ENCODE measurements at places on chromosomes 16 and 17.

GRCh38 chr17:80694085-80694991, 149.7 kb downstream of the RPTOR start:
- DNase-seq, result no peak

GRCh38 chr16:74019612-74020011, 277.0 kb upstream of the PSMD7 start:
- DNase-seq, result no peak

GRCh38 chr17:1144162-1144561, 35.6 kb downstream of the ABR start:
- DNase-seq, result no peak

DNA sequence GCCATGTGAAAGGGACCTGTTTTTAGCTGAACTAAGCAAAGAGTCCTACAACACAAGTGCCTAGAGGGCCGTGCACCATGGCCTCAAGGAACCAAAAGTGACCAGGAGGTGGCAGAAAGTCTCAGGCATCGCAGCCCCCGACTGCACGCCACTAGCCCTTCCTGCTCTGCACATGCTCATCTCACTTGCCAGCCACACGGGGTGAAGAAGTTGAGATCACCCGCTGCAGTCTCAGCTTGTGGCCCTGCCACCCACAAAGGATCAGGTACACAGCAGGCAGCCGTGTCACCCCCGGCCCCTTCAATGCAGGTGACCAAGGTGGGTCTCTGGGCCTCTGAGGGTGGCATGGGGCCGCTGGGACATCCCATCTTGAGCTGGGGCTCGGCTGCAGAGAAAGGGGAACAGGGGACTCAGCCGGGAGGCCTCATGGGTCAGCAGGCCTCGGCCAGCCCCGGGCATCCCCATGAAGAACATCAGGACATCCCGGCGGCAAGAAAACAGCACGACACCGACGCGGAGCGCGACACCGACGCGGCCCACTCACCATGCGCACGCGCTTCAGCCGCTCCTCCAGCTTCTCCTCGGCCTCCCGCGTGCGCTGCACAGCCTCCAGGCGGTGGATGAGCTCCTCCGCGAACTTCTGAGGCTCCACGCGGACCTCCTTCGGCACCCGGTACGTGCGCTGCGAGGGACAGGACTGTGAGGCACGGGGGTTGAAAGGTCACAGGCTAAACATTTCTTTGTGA, 21.0 kb downstream of the PDIA2 start:
- no peak for DNase-seq

DNA sequence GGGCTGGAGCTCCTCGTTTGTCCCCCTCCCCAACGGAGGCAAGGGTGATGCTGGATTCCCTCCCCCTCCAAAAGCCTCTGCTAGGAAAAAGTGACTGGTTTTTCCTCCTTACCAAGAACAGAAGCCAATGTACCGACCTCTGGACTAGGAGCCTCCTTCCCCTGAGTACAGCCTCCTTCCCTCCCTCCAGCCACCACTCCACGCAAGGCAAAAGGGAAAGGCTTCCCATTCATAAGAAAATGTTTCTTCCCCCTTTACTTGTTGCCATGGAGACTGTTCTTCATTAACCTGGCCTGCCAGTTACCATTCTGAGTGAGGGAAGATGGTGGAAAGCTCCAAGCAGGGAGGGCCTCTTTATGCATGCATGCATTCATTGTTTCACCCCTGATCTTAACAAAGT, 4.3 kb upstream of the PIMREG start:
- no peak for DNase-seq

DNA sequence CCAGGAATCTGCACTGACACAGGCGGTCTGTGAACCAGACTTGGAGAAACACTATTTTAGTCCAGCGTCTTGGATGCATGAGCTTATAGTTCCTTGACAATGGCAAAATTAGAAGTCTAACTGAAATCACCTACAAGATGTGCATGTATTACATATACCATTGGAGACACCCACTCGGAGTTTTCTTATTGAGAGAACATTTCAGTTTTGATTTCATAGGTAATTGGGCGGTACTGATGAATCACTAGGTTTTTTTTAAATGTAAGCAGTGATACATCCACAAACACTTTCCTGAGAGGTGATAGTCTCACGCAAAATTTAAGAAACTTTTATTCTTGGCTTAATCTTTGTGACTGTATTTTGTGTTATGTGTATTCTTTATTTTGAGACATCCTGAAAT, 69.8 kb downstream of the PRKCA start:
- DNase-seq, result no peak

DNA sequence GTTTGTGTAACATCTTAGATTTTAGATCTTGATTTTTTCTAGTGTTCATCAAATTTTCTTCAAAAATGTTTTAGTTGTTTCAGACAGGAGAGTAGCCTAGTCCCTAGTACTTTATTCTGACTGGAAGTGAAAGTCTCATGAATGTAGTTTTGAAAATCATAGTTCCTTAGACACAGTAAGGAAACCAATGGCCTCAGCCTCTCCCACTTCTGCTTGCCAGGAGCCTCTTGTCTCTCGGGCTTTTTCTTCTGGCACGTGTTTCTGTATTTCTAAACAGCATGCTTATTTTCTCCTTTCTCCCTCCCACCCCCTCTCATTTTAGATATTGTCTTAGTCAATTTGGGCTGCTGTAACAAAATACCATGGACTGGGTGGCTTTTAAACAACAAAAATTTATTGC, 9.8 kb downstream of the SLFN5 start:
- DNase-seq, result no peak

DNA sequence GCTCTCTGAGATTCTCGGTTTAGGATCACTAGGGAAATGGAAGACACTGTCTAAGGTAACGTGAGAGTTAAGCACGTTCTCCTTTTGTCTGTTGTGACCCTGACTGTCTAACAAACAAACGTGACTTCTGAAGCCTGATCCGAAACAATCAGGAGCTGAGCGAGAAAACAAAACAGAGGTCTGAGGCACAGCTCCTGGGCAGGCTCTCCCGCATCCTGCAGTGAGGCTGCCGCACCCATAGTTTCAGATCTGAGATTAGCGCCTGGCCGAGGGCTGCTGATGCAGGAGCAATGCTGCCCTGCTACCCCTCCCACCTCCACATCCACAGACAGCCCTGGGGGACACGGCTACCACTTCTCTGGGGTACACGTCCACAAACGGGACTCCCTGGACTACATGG, 46.7 kb downstream of the RNF157 start:
- DNase-seq, result no peak

DNA sequence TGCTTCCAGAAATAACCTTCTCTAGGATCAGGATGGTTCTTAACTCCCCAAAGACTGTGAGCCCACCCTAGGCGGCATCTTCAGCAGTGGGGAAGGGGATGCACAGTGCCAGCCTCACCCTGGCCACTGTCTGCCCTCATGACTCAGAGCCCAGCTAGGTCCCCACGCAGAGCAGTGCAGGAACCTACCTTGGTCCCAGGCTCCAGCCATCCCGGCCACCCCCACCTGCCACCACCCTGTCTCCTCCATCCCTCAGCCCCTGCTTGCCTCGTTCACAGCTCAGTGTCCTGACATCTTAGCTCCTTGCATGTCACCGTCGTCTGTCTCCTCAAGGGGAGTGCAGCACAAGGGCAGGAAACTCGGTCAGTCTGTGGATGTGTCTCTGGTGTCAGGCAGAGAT, 16.1 kb upstream of the KRTAP17-1 start:
- no peak for DNase-seq

GRCh38 chr17:58416937-58417299, 416 bp downstream of the RNF43 start:
- DNase-seq, result no peak

DNA sequence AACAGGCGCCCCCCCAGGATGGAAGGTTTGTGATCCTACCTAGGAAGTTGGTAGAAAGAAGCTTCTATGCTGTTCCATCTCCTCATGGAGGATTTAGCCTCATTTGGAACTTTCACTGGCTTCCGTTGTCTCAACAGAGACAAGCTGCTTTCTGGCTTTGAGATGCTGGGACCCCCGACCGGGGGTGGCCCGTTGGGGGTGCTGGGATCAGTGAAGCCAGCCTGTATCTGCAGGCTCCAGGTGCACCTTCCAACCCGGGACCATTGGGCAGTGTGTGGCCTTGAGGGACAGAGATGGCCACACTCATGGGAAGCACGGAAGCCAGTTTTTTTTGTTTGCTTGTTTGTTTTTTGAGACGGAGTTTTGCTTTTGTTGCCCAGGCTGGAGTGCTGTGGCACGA, 15.4 kb downstream of the CIBAR2 start:
- no peak for DNase-seq

- peak; percentile 46 for DNase-seq
Observed at GRCh38 chr16:69123910-69124309, 8.5 kb downstream of the CHTF8 start.

DNA sequence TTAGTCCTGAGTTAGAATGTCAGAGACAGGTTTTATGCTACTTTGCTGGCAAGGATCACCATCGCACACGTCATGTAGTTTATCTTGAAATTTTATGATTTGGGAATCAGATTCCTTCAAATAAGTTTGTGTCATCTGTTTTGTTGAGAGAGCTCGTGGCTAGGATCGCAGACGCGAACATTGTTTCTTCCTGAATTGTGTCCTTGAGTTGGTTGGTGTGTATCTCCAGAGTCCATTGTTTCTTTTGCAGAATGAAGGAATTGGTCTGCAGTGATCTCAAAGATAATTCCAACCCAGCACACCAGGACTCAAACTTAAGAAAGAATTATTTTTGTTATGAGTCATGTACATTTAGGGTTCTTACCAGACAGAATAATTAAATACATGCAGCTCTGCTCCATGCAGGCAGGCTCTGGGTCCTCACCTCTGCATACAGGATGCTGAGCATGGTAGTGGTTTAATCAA, 51.6 kb downstream of the PRKCA start:
- no peak for DNase-seq

GRCh38 chr16:874366-875181, 74.0 kb upstream of the GNG13 start:
- no peak for DNase-seq

DNA sequence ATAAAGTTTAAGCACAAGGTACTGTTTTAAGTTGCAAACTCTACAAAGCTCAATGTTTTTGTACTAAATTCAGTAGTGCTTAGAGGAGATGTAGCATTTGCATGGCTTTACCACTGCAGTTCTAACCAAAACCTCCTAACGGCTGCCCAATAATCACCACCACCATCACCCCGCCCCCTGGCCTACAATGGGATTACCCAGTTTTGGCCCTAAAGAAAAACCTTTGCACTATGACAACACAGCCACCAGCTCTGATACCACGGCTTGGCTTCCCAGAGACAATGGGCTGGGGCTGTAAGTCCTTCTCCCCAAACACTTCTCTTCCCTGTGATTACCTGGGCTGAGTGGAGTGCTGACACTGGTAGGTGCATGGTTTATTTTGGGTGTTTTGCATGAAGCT, 58.4 kb upstream of the MTMR4 start:
- DNase-seq, result no peak

GRCh38 chr17:48639982-48640857, 14.1 kb upstream of the HOXB9 start:
- DNase-seq, result no peak

- DNase-seq, result no peak
Observed at GRCh38 chr16:80063031-80063712, 462.6 kb upstream of the MAF start.

DNA sequence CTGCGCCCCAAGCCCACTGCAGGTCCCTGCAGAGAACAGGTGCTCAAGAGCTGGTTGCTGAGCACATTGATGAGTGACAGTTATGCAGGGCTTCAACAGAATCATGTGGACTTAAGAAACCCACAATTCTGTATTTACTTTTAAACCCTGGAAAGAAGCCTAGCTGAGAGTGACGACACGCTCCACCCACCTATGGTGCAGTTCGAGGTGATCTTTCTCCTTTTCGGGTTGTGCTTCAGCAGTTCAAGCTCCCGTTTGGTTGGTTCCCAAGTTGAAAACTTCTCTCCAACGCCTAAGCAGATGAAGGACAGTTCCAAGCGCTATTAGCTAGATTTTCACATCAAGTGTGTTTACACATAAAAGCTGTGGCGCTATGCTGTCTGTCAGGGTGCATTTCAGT, 23.9 kb downstream of the USP22 start:
- DNase-seq, result no peak

GRCh38 chr17:3762922-3763776, 37.8 kb downstream of the ITGAE start:
- DNase-seq, result no peak

DNA sequence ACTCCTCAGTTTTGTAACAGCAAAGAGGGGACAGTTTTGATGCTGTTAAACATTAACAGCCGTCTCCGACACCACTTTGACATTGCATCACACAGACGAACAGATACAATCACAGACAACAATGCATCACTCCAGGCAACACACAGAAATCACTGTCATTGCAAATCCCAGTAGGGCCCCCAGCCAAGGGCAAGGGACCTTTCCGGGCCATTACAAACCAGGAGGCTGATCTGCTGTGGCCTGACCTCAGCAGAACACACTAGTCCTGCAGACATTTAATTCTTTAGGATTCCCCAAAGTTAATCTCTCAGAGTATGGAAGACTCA, 136.2 kb upstream of the RCVRN start:
- no peak for DNase-seq

DNA sequence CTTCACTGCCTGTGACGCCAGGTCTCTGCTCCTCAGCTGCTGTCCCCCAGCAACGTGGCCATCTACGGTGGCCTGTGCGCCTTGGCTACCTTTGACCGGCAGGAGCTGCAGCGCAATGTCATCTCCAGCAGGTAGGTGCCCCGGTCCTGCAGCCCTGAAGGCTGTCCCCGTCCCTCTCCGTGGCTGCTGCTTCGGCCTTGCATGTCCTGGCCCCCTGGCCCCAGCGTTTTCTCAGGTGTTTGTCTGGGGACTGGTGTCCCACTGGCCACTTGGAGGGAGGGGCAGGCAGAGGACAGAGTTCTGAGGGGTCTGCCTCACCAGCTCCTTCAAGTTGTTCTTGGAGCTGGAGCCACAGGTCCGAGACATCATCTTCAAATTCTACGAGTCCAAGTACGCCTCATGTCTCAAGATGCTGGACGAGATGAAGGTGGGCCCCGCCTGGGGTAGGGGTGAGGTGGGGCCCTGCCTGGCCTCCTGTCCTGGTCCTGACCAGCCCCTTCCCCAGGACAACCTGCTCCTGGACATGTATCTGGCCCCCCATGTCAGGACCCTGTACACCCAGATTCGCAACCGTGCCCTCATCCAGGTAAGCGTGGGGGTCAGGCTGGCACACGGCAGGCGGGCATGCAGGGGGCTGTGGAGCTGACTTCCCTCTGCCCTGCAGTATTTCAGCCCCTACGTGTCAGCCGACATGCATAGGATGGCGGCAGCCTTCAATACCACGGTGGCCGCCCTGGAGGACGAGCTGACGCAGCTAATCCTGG, 4.4 kb downstream of the GPS1 start:
- no peak for DNase-seq

- DNase-seq, result no peak
Observed at GRCh38 chr16:16971042-16971441, 499.7 kb downstream of the XYLT1 start.

DNA sequence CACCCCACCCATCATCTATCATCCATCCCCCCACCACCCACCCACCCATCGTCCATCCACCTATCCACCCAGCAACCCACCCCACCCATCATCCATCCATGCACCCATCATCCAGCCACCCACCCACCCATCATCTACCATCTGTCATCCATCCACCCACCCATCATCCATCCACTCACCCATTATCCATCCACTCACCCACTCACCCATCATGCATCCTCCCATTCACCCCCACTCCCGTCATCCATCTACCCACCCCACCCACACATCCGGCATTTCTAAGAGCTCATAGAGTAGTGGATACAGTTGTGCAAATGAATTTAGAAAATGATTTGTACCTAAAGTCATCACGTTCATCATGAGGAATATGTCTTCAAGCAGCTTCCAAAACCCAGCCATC, 405.1 kb downstream of the SNX29 start:
- no peak for DNase-seq
